ENCODE measurements at places on chromosomes 5 and 9.

- no peak for DNase-seq
Measured at GRCh38 chr9:80078826-80079225, 507.1 kb downstream of the TLE4 start.

- DNase-seq = no peak
Measured at GRCh38 chr5:176775409-176775808, 35.0 kb upstream of the UNC5A start.

DNA sequence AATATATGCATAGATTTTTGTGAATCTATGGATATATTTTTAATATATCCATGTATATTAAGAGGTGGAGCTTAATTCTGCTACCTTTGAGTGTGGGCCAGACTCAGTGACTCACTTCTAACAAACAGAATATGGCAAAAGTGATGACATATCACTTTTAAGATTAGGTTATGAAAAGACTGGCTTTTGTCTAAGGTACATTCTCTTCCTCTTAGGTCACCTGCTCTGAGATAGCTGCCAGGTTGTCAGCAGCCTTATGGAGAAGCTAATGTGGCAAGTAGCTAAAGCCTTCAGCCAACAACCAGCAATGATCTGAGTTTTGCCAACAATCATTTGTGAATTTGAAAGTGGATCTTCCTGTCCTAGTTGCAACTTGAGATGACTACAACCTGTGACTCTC, 83.8 kb downstream of the ANKRD31 start:
- DNase-seq = no peak

GRCh38 chr5:124859027-124859426, 112.6 kb upstream of the ZNF608 start:
- no peak for DNase-seq

GRCh38 chr5:119751734-119752094, 122.4 kb downstream of the FAM170A start:
- no peak for DNase-seq

- DNase-seq = no peak
Measured at GRCh38 chr5:170945275-170945674, 83.5 kb downstream of the RANBP17 start.

DNA sequence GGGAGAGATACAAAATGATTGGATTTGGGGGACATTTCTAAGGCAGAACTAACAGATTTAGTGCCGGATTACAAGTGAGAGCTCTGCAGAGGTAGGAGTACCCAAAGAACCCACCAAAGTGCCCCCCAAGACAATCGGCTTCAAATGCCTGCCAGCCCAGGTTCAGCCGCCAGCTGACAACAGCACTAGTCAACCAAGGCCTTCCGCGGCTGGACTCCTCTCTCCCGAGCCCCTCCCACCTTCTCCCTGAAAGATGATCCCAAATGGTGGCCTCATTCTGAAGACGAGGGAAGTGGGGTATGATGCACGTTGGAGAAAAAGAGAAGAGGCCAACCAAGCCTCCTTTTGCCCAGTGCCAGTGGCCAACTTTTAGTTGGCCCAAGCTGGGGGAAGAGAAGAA, 210.4 kb upstream of the SLC30A5 start:
- DNase-seq = no peak

DNA sequence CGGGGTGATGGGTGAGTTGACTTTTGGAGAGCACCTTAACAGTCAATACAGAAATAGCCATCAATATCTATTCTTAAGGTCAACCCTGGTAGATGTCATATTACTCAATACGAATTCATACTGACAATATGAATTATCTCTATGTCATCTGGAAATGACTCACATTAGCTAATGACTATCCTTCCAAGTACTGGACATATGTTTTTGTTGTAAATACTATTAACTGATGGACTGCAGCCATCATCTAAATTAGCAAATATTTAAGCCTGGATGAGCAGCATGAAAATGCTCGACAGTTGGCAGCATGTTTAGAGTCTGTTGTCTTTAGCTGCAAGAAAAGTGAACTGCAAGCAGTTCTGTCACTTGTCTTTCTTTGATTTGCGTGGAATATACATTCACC, 19.6 kb upstream of the ISOC1 start:
- no peak for DNase-seq

GRCh38 chr5:96736937-96737336, 70.8 kb downstream of the ERAP1 start:
- DNase-seq = no peak

DNA sequence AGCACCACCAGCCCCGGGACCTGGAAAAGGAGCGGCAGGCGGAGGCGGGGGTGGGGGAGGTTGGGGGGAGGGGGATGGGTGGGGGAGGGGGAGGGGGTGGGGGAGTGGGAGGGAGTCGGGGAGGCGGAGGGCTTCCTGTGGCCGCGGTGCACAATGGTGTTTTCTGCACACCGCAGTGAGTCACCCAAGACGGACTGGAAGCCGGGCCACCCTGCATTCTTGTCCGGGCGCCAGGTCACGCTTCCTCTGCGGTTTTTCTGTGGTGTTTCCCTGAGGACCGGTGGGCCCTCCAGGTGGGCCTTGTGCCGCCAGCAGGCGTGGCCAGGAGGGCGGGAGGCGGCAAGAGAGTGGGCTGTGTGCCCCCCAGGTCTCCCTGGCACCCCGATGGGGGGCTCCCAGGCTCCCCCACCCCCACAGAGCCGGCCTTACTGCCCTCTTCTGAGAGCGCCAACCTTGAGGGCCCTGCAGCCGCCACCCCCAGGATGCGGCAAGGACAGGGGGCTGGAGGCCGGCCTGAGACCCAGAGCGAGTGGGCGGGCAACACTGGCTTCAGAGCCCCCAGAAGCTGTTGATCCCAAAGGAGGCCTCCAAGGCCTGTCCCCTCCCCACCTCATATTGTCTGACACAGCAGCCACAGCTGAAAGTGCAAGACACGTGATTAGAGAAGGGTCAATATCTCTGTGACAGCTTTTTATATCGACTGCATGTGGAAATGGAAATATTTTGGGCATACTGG, 11.1 kb downstream of the EXD3 start:
- DNase-seq = no peak

DNA sequence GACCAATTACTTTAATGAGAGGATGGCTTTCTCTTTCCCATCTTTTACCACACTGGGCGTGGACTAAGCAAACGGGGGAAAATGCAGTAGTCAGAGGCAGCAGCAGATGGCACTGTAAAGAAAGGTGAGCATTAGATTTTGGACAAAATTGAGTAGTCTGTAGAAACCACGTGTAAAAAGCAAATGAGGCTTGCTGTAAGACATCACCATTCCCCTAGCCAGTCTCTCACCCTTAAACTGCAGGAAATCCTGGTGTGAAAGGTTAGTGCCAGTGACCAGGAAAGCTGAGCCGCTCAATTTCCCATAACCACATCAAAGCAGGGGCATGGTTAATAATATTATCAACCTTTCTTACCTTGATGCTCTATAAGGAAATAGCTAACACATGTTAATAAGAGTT, 31.8 kb downstream of the SPATA31C2 start:
- DNase-seq = no peak

GRCh38 chr9:103627731-103628130, 466.4 kb upstream of the SMC2 start:
- no peak for DNase-seq

GRCh38 chr9:114688379-114688778, 6.4 kb upstream of the TEX48 start:
- no peak for DNase-seq

- DNase-seq = no peak
Measured at GRCh38 chr9:12702160-12702758, 9.1 kb downstream of the TYRP1 start.

DNA sequence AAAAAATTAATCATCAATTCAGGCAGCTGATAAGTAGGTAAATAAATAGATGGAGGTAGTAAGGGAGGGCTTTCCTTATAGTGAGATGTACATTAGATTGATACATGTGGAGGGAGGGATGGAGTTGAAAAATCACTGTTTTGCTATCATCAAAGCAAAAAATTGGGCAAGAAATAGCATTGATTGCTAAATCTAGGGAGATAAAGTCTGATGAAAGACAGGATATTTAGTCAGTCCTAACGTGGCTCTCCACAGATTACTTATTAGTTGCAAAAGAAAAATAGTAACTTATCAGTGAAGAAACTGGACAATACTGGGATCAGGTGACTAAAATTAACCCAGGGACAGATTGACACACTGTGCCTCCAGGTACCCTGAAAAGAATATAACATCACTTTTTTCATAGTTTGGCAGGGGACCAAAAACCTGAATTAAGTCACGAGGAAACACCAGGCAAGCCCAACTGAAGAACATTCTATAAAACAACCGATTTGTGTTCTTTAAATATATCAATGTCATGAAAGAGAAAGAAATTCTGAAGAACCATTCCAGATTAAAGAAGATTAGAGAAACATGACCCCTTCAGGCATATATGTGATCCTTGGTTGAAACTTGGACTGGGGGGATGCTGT, 27.1 kb upstream of the GOLPH3 start:
- no peak for DNase-seq

GRCh38 chr5:45454114-45454513, 242.1 kb downstream of the HCN1 start:
- DNase-seq = no peak

DNA sequence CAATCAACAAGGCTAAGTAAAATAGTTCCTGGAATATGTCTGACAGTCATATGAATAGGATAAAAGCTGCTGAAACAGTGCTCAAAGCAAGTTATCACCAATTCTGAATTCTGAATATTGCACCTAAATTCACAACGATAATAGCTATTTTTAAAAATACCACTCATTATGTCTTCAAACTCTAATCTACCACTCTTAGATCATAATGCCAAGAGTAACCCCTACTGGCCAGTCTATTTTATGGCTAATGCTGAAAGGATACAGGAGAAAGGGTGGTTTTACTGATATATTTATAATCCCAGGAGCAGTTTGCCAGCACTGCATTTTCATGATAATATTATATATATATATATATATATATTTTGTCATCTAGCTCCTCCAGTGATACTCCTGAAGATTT, 232.8 kb downstream of the PDE4D start:
- DNase-seq = no peak
